ENCODE measurements at places on chromosomes 5 and 9.

DNA sequence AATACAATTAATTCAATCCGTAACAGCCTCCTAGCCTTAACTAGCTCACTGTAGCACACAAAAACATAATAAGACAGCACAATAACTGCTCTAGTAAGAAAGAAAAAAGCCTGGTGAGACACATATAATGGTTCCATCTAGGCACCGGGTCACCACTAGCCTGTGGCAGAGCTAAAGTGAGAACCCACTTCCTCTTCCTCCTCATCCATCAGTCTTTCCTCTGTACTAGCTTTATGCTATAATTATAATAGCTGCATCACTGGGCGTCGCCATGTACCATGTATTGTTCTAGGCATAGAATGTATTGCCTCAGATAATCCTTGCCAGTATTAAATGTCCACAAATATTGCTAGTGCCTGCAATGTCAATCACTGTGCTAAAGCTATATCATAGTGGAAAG, 23.1 kb downstream of the ADRB2 start:
- no peak for DNase-seq

GRCh38 chr5:40442346-40442745, 237.4 kb upstream of the PTGER4 start:
- DNase-seq, result no peak

- DNase-seq, result no peak
Observed at GRCh38 chr5:97229196-97229595, 46.1 kb upstream of the RIOK2 start.

GRCh38 chr9:2153630-2154217, 138.6 kb downstream of the SMARCA2 start:
- no peak for DNase-seq

GRCh38 chr9:69186841-69187611, 12.9 kb downstream of the TJP2 start:
- DNase-seq, result no peak

All from stimulated activated CD8-positive, alpha-beta memory T cell treated with anti-CD3 and anti-CD28 coated beads, Interleukin-4, amount 100 ng/mL, for 4 hours (primary cell).